ENCODE measurements at places on chromosomes 3 and 15.

GRCh38 chr3:55668359-55668758, 181.3 kb upstream of the WNT5A start:
- no peak for DNase-seq

GRCh38 chr3:8366219-8366810, 135.3 kb upstream of the LMCD1 start:
- DNase-seq = no peak

DNA sequence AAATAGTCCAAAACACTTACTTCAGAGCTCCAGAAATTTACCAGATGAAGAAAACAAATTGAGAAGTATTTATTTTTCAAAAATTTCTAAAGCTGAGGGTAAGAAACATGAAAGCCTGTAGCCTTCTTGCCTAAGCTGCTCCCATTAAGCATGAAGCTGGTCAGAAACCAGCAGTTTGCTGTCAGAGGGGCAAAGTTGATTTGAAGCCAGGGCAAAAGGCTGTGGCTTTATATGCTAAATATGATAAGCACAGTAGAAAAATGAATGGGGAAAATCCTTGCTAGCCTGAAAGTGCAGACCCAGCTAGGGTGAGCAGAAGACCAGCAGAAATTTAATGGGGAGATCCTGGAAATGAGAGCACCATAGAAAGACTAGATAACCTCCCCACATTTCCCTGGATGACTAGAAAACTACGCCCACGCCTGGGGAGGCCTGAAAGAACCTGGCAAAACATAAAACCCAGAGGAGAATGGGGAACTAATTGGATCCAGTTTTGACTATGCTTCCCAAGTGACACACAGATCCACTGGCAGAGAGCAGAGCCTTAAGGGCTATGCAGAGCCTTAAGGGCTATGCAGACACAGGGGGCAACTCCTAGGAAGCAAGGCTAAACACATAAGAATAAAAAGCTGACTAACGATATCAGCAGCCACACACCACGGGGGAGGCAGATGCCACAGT, 43.0 kb upstream of the HEG1 start:
- no peak for DNase-seq

DNA sequence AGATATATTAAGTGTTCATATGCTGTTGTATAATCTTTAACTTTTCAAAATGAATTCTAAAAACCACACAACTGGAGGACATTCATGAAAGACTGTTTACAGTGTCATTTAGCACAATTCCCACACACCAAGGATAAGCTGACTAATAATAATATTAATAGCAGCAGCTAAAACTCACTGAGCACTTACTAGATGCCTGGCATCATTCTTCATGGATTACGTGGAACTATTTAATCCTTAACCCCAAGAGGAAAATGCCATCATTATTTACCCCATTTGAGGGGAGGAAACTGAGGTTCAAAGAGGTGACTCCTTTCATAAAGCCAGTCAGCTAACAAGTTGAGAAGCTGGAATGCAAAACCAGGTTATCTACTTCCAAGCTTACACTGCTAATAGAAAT, 77.0 kb downstream of the TMEM108 start:
- DNase-seq = no peak

- DNase-seq = no peak
Observed at GRCh38 chr3:139098391-139098790, 53.7 kb upstream of the PRR23C start.

DNA sequence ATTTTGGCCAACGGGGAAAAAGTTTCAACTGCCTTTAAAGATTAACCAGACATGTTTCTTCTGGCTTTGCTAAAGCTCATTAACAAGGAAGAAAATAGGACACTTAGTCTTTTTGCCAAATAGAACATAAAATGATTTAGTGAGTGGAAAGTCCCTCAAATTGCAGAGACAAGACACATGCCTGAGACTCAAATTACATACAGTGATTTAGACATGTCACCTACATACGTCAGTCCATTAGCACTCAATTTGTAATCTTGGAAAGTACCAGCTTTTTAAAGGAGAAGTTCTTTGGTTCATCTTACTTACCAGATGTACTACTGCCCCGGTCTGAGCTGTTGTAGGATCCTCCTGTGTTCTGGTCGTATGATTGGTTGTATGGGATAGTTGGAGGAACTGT, 1134.2 kb downstream of the ROBO1 start:
- no peak for DNase-seq

DNA sequence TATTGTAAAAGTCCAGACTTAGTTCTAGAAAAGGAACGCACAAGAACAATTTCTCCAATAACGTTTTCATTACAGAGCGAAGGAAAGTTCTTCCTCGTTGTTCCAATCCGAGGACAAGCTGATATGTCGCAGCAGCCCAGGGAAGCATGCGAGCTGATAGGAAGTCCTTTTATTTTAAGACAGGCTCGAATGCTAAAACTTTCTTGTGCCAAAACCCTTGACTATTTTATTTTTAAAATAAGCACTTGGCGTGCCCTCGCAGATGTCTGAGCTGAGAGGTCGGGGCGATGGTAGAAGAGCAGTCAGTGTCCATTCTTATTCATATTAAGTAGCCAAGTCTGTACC, 433 bp upstream of the MITF start:
- no peak for DNase-seq

GRCh38 chr3:69803681-69804270, 64.5 kb downstream of the MITF start:
- no peak for DNase-seq

GRCh38 chr3:61944726-61945125, 383.4 kb downstream of the PTPRG start:
- DNase-seq = no peak

GRCh38 chr3:173037840-173038483, 103.1 kb downstream of the SPATA16 start:
- no peak for DNase-seq

DNA sequence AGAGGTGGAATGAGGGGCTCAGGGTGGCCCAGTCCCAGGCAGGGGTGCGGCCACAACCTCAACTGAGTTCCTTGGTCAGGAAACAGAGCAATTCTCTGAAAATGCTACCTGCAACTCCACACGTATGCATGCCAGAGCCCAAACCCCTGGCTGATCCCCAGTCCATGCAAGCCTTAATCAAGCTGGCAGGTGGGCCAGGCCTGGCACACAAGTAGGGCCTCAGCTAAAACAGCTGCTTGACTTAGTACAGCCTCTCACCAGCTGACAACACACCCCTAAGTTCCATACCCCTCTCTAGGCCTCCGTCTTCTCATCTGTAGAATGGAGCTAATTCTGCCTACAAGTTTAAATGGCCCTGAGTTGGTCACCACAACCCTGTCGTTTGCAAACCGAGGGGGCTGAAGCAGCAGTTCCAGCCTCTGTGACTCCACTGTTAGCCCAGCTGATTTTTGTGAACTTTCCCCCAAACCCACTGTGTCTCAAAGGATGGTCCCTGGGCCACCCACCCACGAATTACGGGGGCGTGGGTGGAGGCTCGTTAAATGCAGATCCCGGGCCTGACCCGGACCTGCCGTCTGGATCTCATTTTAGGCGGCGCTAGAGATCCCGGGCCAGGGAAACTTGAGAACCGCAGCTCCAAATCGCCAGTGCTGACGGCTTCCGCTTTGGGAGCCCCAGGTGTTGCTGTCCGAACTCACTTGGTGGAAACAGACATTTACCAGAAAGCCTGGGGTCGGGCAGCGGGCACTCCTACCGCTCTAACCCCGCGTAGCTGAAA, 927 bp downstream of the CHDH start:
- no peak for DNase-seq

DNA sequence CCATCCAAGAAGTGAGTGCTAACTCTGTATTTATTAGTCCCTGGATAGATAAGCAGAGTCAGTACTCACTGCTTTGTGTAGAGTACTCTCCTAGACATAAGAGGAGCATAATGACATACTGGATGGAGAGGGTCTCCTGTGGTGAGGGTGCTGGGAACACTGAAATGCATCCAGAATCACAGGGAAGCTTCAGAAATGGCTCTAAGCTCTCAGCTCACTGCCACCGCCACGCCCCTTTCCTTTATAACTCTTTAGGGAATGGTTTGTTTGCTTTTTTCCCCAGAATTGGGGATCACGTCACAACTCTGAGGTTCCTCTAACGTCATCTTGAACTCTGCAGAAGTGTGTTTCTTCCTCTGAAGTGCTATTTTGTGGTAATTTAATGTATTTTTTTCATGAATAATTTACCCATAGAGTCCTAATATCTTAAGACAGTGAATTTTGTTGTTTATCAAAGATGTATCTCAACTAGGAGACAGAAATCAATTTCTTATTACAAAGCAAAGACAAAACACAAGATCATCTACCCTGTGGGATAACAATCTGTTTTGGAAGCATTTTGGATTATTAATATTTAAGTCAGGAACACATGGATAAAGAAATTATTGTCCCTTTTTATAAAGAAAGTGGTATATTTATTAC, 154.6 kb downstream of the PTPRG start:
- no peak for DNase-seq

- no peak for DNase-seq
Observed at GRCh38 chr15:56794553-56795329, 61.4 kb upstream of the ZNF280D start.

DNA sequence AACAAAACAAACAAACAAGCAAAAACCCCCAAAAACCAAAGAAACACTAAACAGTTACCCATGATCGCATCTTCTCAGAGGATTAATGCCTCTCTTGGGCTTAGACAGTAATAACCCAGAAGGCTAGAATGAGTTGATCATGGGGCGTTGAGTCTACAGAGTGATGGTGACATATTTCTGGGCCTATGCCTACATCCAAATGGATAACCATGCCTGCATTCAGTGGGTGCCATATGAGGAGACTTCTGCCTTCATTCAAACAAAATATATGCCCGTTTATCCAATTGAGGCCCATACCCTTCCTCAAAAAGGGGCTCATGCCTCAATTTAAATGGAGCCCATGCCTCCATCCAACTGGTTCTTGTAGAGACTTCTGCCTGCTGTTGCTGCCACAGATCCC, 284.0 kb downstream of the EPHB1 start:
- no peak for DNase-seq

GRCh38 chr3:111715911-111716523, 120.9 kb upstream of the ZBED2 start:
- DNase-seq = no peak

- DNase-seq = no peak
Observed at GRCh38 chr3:56929809-56930615, 128.3 kb upstream of the ARHGEF3 start.

DNA sequence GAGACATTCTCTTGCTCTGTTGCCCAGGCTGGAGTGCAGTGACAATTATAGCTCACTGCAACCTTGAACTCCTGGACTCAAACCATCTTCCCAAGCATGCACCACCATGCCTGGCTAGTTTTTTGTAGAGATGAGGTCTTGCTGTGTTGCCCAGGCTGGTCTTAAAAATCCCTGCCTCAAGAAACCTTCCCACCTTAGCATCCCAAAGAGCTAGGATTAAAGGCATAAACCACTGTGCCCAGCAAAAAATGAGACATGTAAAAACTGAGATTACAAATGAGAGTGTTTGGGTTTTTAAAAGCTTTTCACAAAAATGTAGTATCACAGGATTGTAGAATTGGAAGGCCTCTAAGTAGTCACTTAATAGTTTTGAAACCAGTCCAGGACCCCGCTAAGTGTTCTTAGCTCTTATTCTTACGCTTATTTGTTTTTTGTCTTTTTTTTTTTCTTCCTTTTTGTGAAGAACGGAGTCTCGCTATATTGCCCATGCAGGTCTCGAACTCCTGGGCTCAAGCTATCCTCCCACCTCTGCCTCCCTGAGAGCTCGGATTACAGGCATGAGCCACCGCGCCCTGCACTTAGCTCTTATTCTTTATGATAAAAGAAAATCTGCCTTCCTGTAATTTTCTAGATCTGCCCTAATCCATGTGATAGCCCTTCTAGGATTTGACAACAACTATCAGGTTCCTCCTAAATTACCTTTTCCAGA, 31.5 kb downstream of the KLHL18 start:
- no peak for DNase-seq

- no peak for DNase-seq
Observed at GRCh38 chr15:85615930-85616329, 178.8 kb downstream of the KLHL25 start.

GRCh38 chr15:95620934-95621579, 709.4 kb upstream of the NR2F2 start:
- no peak for DNase-seq

DNA sequence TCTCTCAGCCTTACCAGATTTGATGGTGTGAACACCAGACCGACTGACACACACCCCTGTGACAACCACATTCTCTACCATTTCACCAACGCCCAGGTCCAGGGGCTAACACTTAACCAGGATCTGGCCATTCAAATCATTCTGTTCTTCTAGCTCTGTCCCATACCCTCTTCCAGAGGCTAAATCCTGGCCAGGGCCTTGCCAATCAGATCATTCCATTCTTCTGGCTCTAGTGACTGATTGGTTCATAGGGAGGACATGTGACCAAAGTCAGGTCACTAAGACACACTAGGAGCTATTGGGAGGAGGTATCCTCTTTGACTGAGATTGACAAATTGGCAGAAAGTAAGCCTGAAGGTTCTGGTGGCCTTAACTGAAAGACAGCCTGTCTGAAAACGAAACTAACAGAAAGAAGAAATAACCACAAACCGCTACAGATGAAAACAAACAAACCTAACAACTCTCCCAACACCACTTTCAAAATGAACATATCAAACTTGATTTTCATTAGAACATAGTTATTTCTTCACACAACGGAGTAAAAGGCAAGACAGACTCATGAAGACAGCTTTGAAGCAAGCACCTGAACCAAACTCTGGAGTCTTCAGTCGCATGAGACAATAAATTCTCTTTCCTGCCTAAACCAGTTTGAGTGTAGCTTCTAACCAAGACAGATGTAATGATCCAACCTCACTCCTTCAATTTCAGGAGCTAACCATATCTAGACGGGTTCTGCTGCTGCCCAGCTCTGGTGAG, 68.5 kb downstream of the TRANK1 start:
- DNase-seq = peak; percentile 51

GRCh38 chr15:40785164-40785563, 15.4 kb downstream of the C15orf62 start:
- DNase-seq = no peak

DNA sequence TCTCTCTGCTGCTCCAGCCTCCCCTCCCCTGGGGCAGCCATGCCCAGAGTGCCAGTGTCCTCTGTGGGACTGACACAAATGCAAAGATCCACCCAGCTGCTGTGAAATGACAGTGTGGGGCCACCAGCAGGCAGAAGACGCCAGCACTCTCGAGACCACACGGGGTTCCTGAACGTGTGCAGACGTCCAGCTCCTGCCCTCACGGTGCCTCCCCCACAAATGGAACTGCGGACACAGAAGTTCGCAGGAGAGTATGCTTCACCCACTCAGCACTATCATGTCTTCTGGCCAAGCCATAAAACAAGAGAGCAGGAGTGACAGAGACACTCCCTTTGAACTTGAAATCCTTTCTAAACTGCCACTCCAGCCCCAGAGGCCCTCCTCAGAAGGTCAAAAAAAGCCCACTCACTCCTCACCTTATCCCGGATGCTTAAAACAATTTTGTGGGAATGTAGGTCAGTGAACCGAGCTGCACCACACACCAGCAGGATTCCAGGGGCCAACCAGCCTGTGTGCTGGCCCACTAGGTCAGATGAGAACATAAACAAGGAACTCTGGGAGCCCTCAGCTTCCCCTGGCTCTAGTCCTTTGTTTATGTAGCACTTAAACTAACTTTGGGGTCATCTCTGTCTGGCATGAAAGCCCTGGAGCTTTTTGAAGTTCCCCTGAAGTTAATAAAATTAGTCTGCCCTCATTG, 112.6 kb downstream of the DNAJB8 start:
- no peak for DNase-seq

- DNase-seq = no peak
Observed at GRCh38 chr3:134252766-134253165, 2.1 kb upstream of the RYK start.

GRCh38 chr3:56899851-56900250, 98.1 kb upstream of the ARHGEF3 start:
- DNase-seq = no peak

GRCh38 chr15:100143378-100143777, 198.4 kb downstream of the ADAMTS17 start:
- DNase-seq = no peak

GRCh38 chr15:47661661-47662180, 55.6 kb upstream of the SEMA6D start:
- no peak for DNase-seq

Measured in CD8-positive, alpha-beta memory T cell (primary cell).